ENCODE measurements at places on chromosomes 7 and 10. TPM values are rescaled to one million over a fixed set of nuclear protein-coding genes. Genes with fewer than 3 reads are reported as not detected.

DNA sequence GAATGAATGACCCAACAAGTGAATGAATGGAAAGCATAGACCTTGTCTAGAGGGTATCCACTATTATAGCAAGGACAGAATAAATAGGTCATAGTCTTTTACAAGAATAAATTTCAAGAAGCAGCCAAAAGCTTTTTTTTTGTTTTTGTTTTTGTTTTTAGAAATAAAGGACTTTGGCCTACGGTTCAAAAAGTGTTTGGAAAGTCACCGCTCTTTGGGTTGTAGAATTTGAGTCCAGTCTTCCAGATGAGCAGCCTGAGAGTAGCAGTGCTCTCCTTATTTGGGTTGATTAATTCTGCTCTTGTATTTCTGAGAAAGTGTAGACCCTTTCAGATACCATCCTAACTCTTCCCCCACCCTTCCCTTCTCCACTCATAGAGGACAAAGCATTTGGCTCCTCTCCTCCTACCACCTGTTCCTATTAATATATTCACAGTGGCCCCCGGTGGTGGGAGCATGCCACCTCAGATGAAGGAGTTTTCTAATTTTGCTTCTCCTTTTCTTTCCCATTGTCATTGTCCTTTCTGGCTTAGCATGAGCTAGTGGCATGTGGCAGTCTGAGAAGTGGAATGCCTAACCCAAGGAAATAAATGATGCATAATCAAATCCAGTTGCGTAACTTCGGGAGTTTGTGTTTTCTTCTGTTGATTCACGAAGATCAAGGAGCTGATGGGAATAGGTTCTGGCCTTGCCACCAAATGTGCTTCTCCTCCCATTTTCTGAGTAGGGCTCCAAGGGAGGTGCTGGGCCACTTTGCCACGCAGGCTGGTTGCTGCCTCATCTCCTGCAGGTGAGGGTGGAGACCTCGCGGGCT, 114.7 kb downstream of the CHN2 start:
- DNase-seq = no peak

GRCh38 chr7:698515-699475, 27.7 kb upstream of the DNAAF5 start:
- peak; percentile 68 for DNase-seq

- DNase-seq = no peak
These were observed 49.4 kb downstream of the AKR1D1 start for GRCh38 chr7:138125598-138126111.

DNA sequence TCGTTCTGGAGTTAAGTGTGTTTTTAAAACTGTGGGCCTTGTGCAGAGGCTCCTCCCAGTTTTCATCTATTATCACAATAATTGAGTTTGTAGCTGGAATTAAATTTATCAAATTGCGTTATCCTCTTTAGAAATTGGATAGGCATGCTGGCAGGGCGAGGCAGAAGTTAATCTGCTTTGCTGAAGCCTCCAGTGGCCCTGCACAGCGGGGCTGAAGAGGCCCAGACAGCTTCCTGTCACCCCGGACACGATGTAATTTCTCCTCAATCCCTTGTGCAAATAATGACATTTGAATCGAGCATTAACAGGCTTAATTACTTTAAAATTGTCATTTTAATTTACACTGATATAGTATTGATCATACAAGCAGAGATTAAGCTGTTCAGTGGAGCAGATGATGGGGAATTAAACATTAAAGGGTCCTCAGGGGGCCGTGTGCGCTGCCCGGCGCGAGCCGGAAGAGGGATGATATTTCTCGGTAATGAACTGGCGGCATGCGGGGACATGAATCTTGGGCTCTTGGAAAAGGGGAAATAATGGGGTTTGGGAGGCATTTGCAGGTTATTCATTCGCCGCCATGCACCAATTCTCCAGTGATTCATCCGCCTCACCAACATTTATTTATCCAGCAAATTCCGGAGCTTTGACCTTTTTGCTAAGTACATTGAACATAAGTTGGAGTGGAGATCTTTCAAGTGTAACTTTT, 118.5 kb downstream of the NKX6-2 start:
- peak; percentile 18 for DNase-seq

- DNase-seq = no peak
These were observed 28.2 kb upstream of the GOLGA7B start for GRCh38 chr10:97821308-97822038.

GRCh38 chr10:78460204-78460603, 426.5 kb downstream of the RPS24 start:
- no peak for DNase-seq

DNA sequence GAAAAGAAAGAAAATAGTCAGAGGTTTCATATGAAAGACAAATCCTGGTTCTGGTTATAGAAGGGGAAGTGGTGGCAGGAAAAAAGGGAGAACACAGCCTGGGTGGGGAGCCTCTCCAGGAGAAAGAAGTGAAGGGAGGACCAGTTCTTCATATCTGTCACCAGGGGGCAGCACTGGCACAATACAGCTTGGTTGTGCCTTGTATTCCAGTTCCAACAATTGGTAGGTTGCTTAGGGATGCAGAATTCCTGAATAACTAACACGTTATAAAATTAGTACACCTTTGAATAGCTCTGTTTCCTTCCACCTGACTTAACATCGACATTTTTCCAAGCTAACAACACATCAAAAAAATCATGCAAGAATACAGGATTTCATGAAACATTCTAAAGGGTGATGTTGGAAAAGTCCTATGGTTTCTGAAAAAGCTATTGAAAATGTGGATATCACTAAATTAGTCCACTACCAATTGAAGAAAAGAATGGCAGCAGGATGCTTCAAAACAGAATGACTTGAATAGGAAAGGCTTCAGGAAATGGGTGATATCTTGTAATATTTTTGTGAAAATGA, 52.9 kb downstream of the CYP26A1 start:
- DNase-seq = no peak

GRCh38 chr7:96952974-96953391, 52.4 kb upstream of the DLX6 start:
- DNase-seq = peak; percentile 72

DNA sequence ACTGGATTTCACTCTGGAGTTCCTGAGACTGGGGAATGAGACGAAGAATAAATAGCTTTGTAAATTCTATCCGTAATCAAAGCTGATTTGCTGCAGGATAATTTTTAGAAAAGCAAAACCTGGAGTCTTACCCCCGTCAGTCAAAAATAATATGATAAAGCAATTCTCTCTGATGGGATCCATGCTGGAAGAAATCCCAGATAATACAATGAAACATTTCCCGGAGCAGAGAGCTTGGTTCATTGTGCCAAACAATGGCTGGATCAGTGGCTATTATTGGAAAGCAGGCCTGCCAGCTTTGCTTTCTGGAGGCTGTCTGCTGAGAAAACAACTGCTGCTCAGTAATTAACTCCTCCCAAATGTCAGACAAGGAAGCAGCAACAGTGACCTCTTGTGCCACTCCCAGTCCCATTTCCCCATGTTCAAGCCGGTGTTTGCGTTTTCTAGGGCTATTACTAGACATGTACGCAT, 609.4 kb upstream of the PCDH15 start:
- DNase-seq = no peak

DNA sequence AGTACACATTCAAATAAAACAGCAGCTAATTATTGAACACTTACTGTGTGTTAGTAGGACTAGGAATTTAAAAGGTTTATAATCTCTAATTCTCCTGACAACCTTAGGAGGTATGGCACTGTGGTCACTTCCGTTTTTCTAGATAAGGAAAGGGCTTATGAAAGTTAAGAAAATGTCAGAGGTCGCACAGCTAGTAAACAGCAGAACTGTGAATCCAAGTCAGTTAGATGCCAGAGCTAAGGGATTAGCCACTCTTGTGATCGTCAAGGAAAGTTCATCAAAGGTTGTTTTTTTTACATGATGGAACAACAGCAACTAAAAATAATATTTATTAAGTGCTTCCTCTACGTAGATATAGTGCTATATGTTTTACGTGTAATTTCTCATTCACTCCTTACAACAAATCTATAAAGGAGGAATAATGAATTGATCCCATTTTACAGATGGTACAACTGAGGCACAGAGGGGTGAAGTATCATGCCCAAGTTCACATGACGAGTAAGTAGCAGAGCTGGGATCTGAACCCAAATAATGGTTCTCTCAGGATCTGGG, 84.9 kb downstream of the NAMPT start:
- no peak for DNase-seq

- DNase-seq = no peak
These were observed 81.1 kb upstream of the GTF2IRD1 start for GRCh38 chr7:74372511-74373111.

DNA sequence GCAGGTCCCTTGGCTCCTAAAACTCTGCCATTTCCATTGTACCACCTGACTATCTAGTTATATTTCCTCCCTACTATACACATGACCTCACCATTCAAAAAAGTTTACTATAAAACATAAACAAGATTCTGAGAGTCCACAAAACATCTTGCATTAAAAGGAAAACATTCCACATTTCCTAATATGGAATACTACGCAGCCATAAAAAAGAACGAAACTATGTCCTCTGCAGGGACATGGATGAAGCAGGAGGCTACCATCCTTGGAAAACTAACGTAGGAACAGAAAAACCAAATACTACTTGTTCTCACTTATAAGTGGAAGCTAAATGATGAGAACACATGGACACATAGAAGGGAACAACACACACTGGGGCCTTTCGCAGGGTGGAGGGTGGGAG, 48.3 kb downstream of the SVIL start:
- DNase-seq = peak; percentile 42

DNA sequence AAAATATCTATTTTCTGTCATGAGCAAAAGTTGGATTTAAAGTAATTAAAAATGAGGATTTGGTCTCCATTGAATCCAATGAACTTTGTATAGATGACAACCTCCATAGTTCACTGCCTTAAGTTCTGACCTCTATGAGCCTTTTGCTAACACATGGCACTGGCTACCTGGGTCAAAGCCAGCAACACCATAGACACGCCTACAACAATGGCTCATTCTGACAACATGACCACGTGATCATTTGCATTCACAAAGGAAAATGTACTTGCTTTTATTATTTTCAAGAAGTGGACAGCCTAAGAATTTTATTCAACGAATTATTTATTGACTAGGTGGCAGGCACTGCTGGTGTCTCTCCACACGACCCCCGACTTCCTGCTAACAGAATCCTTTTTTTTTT, 90.6 kb downstream of the CARD11 start:
- DNase-seq = peak; percentile 5

DNA sequence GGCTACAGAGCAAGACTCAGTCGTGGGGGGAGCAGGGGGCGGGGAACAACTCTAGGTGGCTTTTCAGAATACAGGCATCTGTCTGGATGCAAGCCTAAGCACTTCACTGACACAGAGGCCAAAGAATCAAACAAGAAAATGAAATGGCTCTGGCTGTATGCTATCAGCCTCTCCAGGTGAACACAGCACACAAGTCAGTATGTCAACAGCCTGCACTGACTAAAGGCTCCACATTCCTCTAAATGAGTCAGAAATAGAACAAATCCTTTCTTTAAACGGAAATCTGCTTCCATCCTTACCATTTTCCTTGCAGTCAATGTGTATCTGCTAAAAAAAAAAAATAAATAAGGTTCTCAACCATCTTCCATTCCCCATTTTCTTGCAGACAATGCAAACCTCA, 88.3 kb downstream of the ARMH3 start:
- no peak for DNase-seq

DNA sequence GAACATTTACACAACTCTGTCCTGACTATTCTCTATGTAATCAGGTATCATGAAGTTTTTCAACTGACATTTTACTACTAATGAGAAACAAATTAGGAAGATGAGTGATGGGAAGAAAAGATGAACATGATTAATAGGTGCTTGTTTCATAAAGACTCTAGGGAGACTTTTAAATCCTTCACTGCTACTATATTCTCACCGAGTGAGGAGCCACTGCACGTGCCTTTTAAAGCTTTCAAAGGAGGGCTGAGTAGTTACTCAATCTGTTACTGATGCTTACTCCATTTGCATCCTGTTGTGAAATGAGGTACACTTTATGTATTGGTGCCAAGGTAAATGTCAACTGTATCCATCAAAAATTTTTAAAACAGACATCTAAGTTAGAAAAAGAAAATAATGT, 1.3 kb upstream of the COMMD3 start:
- no peak for DNase-seq

DNA sequence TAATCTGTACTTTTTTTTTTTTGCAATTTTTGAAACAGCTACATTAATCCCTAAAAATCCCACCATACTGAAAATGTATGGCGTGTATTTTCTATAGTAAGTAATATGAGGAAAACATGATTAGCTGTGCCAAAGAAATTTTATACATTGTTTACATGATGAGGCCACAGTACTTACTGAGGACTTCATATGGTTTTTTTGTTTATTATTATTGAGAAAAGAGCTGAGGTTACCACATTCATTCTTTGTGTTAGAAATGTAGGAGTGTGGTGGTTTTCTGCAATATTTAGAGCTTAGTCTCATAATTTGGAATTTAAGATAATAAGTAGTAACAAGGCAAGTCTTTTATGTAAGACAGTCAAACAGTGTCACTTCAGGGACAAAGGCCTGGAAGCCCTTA, 45.1 kb downstream of the SLC25A40 start:
- no peak for DNase-seq

DNA sequence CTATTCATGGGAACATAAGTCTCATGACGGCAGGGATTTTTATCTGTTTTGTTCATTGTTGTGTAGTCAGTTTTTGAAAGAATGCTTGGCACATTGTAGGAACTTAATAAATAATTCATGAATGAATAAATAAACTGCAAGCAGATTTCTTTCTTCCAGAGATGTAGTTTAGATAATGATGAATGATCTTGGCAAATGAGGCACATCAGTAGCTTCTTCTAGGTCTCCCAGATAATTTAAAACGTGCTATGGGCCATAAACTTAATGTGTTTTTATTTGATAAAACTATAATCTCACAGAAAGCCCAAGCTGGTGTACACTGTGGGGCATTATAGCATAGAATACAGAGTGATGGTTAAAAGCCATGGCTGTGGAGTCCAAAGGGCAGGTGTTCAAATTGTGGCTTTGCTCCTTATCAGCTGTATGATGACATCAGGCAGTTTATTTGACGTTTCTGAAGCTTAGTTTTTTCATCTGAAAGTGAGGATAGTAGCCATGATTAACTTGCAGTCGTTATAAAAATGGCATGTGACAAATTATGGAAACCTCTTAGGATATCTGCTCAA, 3.5 kb downstream of the MGAM start:
- DNase-seq = no peak

DNA sequence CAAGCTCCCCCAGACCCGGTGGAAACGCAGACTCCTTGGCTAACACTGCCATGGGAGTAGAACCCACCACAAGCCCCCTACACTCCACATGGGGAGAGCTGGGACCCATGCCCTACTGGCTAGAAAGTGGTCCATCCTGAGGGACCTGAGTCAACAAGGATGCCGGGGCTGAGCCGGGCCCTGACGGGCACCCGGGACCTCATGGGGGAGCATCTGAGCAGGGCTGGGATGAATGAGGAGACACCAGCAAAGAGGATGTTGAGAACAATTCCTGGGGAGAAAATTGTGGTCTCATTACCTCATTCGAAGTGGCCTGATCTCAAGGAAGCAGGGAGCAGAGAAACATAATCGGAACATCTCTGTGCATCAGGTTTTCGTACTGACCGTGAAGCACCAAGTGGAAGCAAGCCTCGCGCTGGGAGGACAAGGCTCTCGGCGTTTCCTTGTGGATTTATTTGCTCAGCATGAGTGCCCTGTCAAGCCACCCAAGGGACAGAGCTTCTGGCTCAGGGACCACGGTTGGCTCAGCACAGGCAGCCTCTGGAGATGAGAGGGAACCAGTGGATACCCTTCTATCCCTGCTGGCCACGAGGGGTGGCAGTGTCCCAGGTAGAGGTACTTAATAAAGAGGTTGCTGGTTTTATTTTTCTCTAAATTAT, 132.2 kb upstream of the FAM20C start:
- DNase-seq = no peak

The C7orf25 gene
- 9.7 TPM for total RNA-seq

The ZNF117 gene
- 4.7 TPM for total RNA-seq

The ZNF37A gene
- total RNA-seq = 10.1 TPM

The MKX gene
- total RNA-seq = 28.8 TPM

The ARHGAP19 gene
- 3.3 TPM for total RNA-seq
